ENCODE measurements at places on chromosomes 12 and 14.

DNA sequence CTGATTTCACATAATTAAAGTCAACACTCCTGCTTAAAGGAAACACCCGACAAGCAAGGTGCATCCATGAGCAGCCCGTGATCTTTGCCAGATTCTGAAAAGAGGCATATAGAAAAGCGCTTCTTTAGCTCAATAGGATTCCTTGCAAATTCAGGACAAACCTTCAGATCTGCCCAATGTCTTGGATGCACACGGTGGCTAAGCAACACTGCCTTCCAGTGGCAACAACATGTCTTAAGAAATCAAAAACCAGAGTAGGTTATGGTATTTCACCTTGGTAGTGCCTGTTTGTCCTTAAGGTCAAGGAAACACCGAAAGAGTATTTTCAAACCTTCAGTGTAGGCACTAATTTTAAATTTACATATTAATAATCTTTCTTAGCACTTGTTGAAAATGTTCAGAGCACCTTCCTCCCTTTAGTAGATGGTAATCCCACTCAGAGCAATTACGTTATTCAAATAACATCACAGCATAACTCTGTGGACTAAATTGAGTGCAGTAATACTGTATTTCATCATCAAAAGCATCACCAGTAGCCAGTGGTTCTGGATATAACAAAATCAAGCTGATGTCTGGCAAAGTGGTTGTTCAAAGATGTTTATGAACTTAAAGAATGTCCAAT is 58.0 kb upstream of the CDKN3 start:
- DNase-seq: no peak

- DNase-seq: no peak
These were observed 2.7 kb downstream of the CD4 start for GRCh38 chr12:6791931-6792520.

- no peak for DNase-seq
These were observed 23.2 kb downstream of the PXN start for GRCh38 chr12:120242275-120242799.

DNA sequence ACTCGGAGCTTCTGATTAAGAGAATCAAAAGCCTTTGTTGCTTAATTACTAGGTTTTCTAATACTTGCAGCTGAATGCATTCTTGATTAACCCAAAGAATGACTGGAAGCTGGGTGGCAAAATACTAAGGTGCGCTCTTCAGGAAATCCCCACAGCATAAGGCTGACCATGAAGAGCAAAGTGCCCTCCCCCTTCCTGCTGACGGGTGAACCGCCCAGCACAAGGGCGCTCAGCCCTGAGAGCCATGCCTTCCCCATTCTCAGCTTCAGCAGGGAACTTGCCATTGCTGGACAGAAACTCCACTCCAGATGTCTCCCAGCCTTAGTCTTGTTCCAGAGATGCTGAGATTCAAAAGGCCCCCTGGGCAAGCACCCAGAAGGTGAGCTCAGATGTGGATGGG is 27.2 kb upstream of the FBRSL1 start:
- DNase-seq: no peak

DNA sequence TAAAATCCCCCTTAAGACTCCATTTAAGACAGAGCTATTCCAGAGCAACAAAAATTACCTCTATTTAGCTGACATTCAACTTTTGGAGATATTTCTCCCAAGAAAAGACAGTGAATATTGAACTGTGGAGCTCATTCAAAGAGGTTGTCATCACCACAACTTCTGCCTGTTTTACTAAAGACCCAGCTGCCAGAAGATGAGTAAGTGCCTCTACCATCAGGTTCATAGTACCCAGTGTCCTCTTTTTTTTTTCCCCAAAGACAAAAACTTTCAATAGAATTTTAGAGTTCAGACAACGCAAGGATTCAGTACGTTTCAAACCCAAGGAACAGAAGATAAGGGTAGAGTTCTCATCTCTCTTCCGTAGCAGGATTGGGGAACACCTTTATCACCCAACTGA is 461.3 kb downstream of the BCAT1 start:
- no peak for DNase-seq

GRCh38 chr14:90599748-90600507 is 203.1 kb downstream of the CALM1 start:
- no peak for DNase-seq

DNA sequence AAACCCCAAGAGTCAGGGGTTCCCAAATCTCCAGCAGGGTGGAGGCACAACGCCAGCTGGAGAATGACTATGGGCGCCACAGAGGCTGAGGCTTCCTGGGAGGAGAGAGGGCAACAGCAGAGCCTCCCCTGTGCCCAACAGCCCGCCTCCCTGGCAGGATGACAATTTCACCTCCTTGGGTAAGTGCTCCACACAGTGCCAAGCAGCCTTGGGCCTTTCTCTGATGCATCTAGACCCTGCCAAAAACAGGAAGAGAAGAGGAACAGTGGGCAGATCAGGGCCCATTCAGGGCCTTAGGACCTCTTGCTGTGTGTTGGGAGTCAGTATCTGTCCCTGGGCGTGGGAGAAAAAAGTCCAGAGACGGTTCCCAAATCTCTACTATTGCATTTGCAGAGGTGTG is 5.0 kb upstream of the OR10P1 start:
- no peak for DNase-seq

DNA sequence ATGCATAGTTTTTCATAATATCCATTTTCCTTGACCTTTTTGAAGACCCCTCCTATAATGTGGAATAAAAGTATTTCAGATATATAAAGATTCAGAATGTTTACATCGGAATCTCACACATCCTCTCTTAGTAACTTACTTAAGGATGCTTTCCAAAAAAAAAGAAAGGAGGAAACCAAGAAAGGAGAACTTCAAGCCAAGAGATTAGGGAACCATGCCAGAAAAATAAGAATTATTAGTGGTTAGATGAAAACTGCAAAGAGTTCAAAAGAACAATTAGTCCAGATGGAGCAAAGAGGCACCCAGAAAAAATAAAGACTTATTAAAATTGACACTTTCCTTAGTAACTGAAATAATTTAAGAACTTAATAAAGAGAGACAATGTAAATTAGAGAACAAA is 179.2 kb downstream of the DUSP6 start:
- DNase-seq: no peak

- DNase-seq: no peak
These were observed 33.6 kb downstream of the SSH1 start for GRCh38 chr12:108823804-108824203.

DNA sequence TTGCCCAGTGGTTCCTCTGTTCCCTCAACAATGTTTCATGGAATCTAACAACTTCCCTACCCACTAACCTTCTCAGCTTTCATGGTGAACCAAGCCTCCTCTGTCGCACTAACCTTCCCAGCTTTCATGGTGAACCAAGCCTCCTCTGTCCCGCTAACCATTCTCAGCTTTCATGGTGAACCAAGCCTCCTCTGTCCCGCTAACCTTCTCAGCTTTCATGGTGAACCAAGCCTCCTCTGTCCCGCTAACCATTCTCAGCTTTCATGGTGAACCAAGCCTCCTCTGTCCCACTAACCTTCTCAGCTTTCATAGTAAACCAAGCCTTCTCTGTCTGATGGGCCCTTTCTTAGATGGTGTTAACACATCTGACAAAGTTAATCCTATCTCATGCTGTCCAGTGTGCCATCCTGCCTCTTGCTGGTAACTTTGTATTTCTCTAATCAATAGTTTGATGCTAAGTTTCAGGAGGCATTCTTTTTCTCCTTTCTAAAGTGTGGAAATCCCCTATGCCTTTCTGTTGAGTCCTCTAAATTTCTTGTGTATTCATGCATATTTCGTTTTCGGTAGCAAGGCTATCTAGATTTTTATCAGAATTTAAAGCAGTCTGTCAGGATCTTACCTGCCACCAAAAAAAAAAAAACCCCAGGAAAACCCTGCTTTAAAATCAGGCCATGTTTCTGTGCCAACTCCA is 26.8 kb upstream of the KCNK13 start:
- DNase-seq: no peak

DNA sequence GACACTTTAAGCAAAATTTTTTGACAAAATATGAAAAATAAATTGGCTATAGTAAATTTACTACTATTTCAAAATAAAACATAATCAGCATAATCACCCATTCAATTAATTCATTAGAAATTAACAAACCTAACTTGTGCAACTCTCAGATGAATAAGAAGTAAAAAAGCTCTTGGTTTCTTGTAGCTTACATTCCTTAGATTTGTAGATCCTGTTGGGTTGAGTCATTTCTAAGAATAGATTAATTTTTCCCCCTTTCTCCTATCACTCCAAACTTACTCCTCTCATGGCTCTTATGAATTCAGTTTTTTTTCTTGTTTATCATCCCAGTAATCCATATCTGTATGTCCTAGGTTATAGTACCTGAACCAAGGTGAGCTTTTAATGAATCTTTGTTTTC is 230.9 kb upstream of the LRIG3 start:
- DNase-seq: no peak

GRCh38 chr12:96606644-96607043 is 117.3 kb downstream of the CFAP54 start:
- no peak for DNase-seq

GRCh38 chr14:57182760-57183503 is 85.8 kb downstream of the EXOC5 start:
- DNase-seq: no peak

DNA sequence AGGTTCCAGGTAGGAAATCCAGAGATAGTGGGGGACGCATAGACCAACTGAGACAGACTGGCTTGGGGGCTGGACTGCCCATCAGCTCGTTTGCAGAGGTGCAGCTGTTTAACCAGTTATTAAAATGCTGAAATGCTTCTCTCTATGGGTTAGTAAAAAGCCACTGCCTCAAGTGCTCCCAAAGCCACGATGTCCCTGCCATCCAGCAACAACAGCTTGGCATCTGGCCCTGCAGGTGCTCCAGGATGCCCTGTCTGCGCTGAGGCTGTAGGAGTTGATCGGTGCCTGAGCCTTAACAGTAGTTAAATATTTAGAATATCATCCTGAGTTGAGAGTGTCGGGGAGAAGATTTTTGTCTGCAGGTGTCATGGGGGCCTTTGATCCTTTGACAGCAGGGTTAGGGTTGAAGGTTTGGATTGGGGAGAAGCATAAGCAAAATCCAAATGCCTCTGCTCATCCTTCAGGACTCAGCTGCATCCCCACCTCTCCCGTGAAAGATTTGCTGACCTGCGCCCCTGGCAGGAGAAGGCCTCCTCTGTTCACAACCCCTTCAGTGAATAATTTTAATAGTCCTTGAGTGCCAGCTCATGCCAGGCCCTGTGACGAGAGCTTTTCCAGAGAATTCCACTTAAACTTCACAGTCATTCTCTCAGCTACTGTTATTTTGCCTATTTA is 127.3 kb upstream of the PWP1 start:
- DNase-seq: no peak

DNA sequence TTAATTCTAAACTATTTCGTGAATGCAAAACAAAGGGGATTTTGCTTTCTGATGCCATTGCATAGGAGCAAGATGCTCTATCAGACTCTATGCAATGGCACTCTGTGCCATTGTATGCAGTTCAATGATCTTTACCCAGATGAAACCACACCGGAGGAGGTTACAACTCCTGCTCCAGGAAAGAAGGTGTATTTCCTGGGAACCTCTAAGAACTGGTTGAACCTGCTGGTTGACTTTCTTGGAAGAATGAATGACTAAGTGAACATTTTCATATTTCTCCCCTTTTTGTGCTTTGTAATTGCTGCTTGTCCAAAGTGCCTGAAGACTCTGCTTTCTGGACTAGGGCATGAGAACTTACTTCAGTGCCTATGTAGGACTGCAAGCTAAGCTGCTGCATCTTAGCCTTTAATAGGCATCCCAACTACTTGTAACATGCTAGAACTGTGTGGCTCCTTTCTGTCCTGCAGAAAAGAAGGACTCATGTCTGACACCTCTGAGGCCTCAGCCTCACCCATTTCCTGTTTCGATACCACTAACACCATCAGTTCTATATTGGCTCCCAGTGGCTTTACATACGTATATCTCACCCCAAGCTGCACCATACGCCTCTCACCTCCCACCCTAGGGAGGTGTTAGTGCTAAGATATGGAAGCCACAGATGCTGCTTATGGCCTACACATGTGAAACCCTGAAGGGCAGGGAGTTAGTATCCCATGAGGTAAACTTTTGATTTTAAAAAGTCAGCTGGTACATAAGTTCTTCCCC is 193.5 kb upstream of the CNOT2 start:
- no peak for DNase-seq

DNA sequence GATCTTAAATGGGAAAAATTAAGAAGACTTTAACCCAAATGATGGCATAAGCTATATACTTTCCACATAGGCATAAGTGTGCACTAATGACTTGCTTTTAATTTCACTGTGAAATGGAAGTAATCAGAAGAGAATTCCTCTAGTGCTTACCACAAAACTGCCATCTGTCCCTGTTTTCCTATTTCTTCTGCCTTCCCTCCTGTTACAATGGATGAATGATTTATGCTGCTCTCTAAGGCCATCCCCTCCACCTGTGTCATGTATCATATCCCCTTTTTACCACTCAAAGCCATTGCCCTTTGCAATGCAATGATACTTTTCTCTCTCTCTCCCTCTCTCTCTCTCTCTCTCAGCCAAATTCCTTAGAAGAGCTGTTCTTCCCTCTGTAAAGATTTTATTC is 109.1 kb downstream of the C12orf50 start:
- DNase-seq: no peak

DNA sequence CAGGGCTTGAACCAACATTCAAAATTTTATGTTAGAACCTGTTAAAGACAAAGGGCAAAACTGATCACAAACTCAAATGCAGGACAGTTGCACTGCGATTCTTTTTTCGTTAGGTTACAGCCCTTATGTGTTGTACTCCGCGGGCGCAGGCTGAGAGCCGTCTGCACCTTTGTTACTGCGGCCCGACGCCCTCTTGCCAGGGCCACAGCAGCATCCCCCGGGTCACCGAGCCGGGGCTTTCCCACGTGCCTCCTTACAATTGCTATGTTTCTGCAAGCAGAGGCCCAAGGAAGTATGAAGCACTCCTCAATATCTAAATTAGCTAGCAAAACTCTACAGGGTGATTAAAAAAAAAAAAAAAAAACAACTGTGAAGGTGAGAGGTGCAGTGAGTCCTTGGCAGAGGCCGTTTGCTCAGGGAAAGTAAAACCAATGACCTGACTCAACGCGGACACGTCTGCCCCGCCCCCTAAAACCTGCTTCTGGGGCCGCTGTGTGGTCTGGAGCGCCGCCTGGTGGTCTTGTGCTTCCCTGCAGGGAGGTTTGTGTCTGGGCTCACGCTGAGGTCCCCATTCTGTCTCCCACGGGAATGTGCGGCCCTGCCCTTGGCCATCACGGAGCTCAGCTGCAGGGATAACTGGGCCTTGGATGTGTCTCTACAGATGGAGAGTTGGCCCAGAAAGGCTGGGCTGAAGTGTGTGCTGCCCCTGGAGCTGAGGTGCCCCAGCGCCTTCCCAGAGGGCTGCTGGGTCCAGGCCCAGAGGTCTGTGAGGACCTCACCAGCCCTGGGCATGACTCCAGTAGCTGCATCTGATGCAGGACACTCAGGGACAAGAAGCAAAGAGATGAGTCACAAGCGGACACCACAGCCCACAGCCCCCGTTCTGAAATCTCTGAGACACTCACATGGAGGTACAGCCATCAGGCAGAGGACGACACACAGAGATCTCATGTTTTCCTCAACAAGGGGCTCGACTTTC is 418.5 kb downstream of the TMEM121 start:
- DNase-seq: peak; percentile 77

DNA sequence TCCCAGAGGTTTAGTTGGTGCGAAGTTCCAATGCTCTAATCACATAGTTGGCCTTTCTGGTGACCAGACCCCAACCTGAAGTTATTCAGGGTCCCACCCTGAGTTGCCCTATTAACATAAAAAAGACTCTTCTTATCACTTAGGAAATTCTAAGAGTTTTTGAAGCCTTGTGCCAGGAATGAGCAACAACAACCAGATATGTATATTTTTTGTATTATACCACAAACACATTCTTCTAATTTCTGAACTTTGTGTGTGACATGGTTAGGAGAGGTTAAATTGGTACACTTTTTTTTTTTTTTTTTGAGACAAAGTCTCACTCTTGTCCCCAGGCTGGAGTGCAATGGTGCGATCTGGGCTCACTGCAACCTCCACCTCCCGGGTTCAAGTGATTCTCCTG is 320.4 kb upstream of the PDE3A start:
- DNase-seq: no peak

Measured in stimulated activated CD8-positive, alpha-beta memory T cell treated with anti-CD3 and anti-CD28 coated beads, Interleukin-2, amount 100 ng/mL, for 48 hours (primary cell).